NCI-H526 (cell line): ENCODE measurements at places on chromosomes 4 and X.

GRCh38 chr4:25970226-25970675, 56.2 kb downstream of the SMIM20 start:
- no peak for DNase-seq

- DNase-seq: no peak
Measured at GRCh38 chrX:148643460-148643859, 143.0 kb downstream of the AFF2 start.

DNA sequence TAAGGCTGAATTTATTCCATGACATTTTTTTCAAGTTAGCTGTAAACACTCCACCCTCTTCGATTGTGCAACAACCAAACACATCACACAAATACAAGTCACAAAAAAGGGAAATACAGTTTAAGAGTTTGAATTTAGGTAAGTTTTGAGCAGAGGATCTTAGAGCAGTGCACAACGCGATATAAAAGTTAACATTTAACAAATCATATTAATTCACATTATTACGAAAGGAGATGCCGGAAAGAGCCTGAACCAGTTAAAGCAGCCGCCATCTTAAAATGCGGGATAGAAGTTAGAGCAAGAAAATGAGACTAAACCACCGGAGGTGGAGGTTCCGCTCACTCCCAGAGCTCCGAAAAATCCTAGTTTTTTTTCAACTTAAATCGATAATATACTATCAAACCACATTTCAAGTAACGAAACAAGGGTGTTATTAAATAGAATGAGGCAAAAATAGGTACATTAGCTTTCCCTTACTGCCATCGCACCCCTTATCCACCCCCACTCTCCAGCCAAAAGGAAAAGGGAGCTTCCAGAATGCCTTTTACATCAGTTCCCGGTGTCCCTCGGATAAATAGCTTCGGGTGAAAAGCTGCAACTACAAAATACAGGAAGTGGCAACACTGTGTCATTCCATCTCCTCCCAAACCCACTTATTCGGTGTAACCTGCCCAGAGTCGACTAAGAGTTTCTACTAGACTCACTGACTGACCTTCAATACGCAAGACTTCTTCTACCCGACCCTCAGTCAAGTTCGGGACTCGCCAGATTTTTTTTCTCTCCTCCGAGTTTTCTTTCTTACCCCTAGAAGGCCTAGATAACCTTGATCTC, 1.9 kb downstream of the UBE2D3 start:
- peak; percentile 23 for DNase-seq

GRCh38 chr4:57073559-57073958, 36.6 kb downstream of the IGFBP7 start:
- no peak for DNase-seq

DNA sequence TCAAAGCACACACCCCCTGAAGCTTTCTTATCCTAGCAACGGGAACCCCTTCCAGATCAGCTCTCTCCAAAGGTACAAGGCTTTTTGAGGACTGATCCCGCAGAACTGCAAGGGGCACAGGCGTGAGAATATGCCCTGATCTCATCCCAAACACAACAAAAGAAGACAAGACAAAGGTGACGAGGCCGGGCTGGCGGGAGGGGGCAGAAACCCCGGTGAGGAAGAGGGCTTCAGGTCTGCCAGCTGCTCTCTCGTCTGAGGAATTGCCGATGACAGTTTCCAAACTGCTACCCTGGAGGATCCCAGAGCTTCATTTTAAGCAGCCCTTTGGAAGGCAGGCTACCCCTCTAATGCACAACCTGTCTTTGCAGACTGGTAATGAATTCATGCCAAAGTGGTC, 3.4 kb downstream of the HCFC1 start:
- no peak for DNase-seq

GRCh38 chr4:44869222-44869882, 143.0 kb upstream of the GNPDA2 start:
- no peak for DNase-seq

DNA sequence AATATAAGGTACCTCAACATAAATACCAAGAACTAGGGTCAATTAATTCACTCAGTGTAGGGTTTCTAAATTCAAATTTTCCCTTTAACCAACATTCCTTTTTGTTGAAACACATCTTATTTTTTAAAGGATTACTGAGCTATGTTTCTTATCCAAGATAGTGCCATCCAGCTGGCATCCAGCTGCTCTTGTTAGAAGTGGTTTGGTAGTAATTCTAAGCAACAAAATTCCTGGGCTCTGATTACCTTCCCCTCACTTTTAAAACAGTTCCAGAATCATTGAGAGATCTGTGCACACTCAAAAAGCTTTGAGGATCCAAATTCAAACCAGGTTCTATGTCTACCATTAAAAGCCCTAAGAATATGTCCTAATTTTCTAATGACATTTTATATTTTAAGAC, 583.7 kb downstream of the TRIML1 start:
- DNase-seq: no peak

DNA sequence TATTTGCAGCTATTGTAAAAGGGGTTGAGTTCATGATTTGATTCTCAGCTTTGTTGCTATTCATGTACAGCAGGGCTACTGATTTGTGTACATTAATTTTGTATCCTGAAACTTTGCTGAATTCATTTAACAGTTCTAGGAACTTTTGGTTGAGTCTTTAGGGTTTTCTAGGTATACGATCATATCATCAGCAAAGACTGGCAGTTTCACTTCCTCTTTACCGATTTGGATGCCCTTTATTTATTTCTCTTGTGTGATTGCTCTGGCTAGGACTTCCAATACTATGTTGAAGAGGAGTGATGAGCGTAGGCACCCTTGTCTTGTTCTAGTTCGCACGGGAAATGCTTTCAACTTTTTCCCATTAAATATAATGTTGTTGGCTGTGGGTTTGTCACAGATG, 48.1 kb downstream of the NPY1R start:
- no peak for DNase-seq

GRCh38 chrX:95703696-95704095, 980.9 kb upstream of the DIAPH2 start:
- DNase-seq: no peak

DNA sequence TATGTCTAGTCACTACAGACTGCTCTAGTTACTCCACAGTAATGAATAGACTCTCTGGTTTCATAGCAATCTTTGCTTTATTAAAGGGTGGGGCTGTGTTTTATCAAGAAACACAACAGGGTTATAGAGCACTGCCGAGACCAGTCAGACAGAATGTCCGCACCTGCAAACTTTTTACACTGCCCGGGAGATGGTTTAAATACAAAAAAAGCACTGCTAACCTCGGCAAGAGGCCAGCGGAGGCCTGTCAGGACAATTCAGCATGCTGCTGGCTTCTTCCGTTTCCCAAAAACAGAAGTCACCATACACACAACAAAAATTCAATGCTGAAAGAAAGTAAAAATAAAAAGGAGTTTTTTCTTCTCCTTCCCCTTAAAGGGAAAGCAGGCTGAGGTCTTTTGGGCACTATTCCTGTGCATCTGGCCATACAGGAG, 67.4 kb downstream of the IRF2 start:
- DNase-seq: no peak

DNA sequence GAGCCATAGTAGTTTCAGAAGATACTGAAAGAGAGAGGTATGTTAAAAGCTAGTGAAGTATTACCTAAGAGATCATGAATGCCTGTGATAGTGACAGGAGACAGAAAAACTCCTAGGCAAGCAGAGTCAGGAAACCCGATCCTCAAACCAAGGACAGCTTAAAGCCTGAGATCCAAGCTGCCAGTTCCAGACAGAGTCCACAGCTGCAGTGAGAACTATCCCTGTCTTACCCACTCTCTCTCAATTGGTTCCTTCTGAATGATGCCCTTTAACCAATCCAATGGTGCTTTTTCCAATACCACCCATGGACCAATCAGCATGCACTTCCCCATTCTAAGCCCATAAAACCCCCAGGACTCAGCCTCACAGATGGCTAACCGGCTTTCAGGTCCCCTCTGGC, 90.4 kb upstream of the PCDH10 start:
- no peak for DNase-seq

DNA sequence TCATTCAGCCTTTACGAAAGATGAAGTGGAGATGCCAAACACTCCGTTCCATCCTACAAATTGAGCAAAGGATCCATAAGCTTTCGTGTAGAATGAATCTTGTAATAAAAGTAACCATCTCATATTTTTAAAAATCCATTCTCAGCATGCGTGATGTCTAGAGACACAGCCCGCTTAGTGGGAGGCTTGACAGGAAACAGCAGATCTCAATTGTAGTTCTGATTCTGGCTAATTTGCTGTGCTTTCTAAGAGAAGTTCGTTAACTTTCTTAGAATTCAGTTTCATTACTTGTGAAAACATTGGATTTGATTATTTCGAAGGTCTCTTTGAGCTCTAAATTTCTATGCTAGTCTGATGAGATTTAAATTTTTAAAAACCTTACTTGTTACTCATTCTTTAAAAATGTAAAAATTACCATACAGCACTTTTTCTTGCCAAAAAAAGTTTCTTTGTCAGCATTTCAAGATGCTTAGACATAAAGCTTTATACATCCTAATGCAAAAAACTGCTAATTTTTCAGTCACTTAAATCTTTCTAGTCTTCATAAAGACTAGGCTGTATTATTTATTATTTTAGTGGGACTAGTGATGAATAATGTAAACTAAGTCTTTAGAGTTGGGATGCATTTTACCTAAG, 66.9 kb upstream of the NEIL3 start:
- no peak for DNase-seq
